ENCODE measurements at places on chromosomes 2 and 18.

- DNase-seq = no peak
Observed at GRCh38 chr2:8134473-8134932, 547.4 kb upstream of the ID2 start.

DNA sequence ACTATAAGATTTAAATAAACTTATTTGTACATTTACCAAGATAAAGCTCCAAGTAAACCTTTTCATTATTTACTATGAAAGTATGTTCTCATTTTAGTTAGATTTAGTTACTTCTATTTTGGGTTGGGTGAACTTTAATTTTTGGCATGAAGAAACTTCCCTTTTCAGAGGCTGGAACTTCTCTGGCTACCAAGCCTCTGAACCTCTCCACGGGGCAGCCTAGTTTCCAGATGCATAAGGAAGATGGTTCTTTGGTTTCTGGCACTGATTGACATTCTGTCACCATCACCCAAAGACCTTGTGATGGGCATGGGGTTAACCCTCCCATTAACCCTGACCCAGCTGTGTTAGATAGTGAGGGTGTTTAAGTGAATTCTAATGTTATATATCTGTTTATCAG is 17.1 kb downstream of the PSD4 start:
- DNase-seq = no peak

- DNase-seq = no peak
Observed at GRCh38 chr18:22674272-22674671, 256.6 kb upstream of the CTAGE1 start.

- no peak for DNase-seq
Observed at GRCh38 chr18:55477860-55478581, 110.0 kb downstream of the TCF4 start.

- no peak for DNase-seq
Observed at GRCh38 chr2:150076281-150076680, 411.2 kb downstream of the RND3 start.

- DNase-seq = no peak
Observed at GRCh38 chr2:200744201-200744602, 67.5 kb upstream of the BZW1 start.

Measured in stimulated activated CD4-positive, alpha-beta T cell treated with anti-CD3 and anti-CD28 coated beads, Interleukin-15, amount 100 ng/mL, for 1 hour (primary cell).